ENCODE measurements at places on chromosomes 1 and 21.

DNA sequence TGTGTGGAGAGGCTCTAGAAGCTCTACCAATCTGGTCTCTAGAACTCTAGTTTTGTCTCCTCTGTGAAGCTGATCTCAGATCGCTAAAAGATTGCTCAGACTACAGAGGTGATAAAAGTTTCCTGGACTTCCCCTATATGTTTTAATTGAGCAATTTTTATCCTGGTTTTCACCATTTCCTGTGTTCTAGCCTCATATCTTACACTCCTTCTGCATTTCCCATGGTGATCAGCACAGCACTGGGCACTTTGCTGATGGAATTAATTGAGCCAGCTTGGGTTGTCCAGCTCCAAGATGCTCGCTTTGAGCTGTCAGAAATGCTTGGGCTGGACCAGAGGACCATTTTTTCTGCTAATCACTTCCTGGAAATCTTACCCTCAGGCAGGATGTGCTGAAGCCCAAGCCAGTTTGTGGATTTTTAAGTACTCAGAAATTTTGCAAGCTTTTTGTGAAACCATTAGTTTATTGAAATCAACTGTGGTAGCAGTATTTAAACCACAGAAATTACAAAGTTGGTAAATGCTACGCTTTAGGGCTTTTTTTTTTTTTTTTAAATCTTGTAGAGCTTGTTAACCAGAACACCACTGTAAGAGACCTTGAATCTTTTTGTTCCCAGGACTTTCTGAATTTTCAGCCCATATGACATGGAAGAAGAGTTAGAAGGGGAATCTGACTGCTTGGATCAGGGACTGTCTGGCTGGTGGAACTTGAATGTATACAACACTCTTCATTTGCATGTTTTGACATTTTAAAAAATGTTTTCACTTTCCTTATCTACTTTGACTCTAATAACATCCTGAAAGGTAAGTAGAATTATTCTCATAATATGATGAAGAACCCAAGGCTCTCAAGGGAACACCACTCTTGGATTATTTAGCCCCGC is 28.4 kb downstream of the CD48 start:
- no peak for DNase-seq

DNA sequence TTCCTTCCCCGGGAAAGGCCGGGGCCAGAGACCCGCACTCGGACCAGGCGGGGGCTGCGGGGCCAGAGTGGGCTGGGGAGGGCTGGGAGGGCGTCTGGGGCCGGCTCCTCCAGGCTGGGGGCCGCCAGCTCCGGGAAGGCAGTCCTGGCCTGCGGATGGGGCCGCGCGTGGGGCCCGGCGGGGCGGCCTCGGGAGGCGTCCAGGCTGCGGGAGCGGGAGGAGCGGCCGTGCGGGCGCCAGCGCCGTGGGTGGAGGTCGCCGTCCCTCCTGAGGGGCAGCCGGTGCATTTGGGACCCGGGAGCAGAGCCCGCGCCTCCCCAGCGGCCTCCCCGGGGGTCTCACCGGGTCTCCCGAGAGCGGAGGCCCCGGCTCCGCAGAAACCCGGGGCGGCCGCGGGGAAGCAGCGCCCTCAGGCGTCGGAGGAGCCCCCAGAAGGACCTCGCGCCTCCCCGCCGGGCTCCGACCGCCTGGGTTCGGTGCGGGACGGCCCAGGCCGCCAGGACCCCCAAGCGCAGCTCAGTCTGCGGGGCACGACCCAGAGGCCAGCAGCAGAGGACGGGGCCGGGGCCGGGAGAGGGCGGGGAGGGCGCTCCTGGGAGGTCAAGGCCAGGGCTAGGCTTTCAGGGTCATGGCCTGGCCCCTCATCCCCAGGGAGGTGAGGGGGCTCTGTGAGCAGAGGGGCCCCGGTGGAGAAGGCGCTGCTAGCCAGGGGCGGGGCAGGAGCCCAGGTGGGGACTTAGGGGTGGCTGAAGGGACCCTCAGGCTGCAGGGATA is 7.2 kb upstream of the SLX9 start:
- no peak for DNase-seq

DNA sequence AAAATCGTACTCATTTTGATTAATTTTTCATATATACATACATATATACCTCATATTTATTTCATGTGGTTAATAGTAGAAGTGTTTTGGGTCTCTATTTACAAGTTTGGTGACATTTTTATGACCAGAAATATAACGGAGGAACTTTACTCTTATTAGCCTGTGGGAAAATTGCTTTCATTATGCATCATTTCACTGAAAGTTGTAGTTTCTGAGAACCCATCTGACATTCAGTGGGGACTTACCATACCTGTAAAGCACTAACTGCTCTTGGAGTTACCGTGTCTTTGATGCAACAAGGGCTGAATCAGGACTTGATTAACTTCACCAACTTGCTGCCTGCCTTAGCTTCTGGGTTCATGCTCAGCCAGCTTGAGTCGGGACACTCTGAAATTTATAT is 49.9 kb upstream of the ITPKB start:
- no peak for DNase-seq

- no peak for DNase-seq
These were observed 39.3 kb downstream of the TP73 start for GRCh38 chr1:3691421-3692204.

DNA sequence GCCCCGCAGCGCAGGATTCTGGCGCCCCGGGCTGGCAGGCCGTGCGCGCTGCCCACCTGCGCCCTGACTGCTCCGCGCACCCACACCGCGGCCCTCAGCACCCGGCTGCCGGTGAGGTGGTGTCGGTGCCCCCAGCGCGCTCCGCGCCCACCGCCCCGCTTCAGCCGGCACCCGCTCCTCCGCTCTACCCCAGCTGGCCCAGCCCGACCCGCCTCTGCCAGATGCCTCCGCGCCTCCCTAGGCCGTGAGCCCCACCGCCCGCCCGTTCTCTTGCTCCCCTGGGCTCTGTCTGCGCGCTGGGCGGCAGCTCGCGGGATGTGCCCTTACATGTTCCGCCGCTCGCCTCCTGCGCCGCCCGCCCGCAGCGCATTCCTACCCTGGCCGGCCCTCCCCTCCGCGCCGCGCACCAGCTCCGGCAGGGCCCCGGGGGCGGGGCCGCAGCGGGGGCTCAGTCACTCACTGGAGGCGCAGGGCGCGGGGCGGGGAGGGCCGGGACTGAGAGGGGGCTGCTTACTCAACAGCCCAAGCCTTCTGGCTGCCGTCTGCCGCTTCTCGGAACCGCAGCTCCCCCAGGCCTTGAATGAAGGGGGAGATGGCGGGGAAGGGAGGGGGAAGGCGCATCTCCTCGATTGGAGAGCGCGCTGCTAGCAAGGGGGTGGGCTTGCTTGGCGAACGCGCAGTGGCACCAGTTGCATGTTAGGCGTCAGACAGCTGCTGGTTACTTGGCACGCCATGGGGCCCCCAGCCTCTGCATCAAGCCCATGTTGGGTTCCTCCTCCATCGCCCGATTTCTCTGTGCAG is at the start of gene PHLDA3:
Gene PHLDA3, minus strand, starts transcription at position 345 of the 801 bp plus-strand sequence. CDS start 402 bp downstream, outside the sequence.
- DNase-seq = peak; percentile 71

DNA sequence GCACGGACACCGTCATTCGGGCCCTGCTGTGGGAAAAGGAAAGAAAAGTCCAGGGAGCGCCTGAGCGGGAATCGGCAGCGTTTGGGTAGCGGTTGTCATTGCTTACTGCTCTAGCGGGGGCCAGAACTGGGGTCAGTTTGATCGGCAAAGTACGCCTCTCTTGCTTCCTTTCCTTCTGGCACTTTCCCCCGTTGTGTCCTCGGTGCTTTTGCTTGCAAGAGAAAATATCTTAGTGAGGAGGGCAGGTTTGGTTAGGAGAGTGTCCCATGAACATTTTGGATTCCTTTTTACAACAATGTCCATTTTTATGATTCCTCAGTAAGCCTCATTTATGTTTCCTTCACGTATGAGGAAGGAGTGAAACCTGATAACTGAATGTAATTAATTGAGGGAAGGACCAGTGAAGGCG is 670 bp downstream of the ST3GAL3 start:
- no peak for DNase-seq

GRCh38 chr1:177784409-177784808 is 185.4 kb downstream of the SEC16B start:
- DNase-seq = no peak

DNA sequence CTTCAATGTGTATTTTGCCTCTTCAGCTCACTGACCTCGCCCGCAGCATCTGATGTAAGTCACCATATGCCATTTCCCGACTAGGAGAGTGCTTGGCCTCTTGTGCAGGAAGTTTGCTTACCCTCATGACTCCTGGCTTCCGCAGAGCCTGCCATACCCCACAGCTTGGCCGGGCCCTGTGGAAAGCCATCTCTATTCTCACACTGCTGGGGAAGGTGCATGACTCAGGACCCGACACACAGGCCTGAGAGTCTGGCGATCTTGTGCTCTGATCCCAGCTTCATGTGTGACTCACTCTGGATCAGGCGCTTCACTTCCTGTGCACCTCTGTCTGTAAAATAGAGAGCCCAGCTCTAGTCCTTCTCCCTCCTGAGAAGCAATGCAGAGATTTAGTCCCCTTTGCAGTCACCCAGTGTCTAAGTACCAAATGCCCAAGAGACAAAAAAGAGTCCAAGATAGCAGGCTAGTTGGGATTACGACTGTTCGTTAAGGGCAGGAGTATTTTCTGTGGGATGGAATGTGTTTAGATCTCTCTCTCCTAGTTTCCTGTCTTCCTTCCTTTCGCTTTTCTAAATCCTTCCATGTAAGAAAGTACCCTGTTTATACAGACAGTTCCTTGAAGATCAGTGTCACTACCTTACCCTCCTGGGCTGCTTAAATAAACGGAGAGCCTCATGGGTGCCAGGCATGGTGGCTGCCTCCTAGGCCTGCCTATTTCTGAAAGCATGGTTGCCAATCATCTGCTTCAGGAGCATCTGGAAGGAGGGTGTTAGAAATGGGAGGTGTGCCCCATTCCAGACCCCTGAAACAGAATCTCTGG is 62.8 kb upstream of the KIF26B start:
- DNase-seq = peak; percentile 78

GRCh38 chr1:38133304-38133703 is 86.7 kb upstream of the POU3F1 start:
- DNase-seq = no peak

GRCh38 chr1:216705676-216706075 is 17.6 kb downstream of the ESRRG start:
- DNase-seq = no peak

DNA sequence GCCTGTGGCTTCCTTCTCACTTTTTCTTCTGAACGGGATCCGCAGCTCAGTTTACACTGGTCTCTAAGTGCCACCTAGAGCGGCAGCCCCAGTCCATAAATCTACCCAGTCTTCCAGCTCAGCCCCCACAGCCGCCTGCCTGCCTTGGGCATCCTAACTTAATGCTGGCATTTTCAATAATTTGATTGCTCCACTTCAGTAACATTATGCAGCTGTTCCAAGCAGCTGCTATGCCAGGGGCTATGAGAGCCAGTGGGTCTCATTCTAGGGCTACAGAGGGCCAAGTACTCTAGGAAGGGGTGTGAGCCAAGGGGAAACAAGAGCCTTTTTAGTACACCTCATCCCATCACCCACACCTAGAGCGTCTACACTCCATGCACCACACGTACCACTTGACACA is 48.4 kb upstream of the COA6 start:
- DNase-seq = no peak

- DNase-seq = no peak
These were observed 68.8 kb downstream of the SMYD2 start for GRCh38 chr1:214349781-214350180.

GRCh38 chr1:238642231-238642630 is 744.1 kb upstream of the CHRM3 start:
- no peak for DNase-seq

DNA sequence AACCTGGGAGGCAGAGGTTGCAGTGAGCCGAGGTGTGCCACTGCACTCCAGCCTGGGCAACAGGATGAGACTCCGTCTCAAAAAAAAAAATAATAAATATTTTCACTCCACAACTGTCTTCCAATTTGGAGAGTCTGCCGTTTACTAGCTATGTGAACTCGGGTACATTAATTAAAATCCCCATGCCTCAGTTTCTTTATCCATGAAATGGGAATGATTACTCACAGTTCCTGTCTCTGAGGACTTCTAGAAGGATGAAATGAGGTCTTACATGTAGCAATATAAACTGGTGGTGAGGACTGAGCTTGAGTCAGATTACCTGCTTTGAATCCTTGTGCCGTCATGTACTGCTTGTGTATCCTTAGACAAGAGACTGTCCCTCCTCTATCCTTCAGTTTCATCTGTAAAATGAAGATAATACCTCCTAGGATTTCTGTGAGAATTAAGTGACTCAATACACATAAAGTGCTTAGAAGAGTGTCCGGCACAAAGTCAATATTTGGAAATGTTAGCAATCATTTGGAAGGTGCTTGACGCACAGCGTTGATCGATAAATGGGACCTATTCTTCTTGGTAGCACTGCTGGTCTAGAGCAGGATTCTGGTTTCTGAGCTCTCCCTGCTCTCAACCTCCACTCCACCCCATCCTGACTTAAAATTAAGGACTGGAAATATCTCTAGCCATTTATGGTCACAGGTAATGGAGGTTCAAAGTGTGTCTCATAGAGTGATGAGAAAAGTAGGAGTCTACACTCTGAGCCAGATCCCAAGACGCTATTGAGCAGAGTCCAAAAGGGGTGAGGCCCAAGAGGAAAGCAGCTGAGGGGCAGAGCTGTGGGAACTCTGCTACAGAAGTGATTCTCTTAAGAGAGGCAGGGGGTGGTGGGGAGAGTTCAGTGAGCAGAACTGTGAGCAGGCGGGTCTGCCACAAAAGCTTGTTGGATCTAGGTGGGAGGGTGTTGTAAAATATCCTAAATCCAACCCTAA is 11.6 kb upstream of the DDI2 start:
- no peak for DNase-seq

DNA sequence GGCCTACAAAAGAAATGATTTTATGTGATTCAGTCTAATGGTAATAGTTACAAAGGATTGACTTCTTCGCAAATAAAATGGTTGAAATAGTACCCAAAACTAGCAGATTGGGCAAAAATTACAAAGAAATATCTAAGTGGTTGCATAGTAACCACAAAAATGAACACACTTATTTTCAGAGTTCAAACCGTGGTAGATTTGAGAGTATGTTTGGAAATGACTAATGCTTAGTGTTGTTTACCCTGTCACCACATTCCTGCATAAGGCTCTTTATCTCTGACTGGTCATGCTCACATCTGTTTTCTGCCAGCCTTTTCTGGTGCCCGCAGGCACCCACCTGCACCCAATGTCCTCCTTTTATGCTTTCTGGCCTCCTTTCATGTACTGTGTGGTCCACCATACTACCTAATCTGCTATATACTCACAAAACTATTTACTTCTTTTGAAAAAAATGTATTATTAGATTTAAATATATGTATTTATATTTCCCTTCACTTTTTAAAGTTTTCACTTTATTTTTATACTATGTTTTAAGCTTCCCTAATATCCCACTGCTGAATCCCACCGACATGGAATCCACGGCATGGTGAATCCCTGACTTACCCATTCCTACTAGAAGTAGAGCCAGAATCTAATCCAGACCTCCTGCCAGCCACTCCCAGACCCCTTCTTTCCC is 30.3 kb downstream of the PTPRC start:
- DNase-seq = no peak

DNA sequence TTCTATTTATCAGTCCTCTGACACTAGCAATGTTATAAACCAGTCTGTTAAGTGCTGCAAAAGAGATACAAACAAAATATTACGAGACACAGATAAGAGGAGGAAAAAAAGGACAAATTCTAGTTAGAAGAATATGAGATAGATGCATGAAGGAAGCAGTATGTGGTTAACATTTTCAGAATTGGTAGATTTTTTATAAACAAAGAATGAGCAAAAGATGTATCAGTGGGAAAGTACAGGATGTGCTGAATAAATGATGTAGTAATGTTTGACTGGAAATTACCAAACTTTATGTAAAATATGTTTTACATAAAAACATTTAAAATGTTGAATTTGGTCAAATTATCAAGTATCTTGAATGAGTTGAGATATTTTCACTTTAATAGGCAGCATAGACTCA is 574.2 kb downstream of the NUF2 start:
- no peak for DNase-seq

GRCh38 chr1:98985687-98986086 is 19.0 kb downstream of the PLPPR5 start:
- DNase-seq = no peak
